ENCODE measurements at places on chromosomes 2 and 18.

DNA sequence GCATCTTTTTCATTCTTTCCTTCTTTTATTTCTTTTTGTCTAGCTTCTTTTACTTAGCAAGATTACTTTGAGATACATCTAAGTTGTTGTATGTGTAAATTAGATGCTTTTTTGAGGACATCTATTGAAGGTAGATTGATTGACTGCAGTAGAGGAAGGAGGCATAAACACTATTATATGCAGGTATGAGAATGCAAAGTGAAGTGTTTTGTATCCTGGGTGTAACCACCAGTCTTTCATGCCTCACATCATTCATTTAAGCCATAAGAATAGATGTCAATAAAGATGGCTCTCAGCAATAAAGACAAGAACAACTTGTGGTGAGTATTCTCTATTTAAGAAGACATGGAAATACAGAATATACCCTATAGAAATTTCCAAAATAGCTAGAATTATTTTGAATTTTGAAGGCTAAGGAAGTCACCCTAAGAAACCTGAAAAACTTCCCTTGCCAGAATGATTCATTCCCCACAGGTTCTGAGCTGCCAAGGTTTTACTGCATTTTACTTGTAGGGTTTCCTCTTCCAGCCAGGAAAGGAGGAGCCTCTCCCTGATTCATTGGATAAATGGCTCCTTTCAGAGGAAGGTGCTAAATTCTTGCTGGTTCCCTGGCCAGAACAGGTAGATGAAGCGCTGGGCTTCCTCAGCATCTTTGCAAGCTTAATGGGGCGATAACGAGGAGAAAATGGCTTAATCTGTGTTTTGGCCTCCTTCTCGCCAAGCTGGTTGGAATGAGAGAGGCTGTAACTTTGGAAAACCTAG is 279.8 kb upstream of the SLC14A2 start:
- DNase-seq = peak; percentile 30

DNA sequence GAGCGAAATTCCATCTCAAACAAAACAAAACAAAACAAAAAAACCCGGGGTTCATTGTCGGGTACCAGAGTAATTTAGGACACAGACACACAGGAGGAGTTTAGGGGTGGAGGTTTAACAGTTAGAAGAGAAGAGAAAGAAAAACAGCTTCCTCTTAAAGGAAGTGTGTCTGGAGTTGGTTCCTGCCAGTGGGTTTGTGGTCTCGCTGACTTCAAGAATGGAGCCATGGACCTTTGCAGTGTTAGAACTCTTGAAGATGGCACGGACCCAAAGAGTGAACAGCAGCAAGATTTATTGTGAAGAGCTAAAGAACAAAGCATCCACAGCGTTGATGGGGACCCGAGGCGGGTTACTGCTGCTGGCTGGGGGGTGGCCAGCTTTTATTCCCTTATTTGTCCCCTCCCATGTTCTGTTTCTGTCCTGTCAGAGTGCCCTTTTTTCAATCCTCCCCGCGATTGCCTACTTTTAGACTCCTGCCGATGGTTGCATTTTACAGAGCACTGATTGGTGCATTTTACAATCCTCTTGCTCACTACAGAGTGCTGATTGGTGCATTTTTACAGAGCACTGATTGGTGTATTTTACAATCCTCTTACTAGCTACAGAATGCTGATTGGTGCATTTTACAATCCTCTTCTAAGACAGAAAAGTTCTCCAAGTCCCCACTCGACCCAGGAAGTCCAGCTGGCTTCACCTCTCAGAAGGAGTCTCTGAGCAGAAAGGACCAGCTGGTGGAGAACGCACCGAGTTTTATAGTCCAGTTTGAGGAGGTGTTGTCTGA is 28.7 kb upstream of the ATP8B1 start:
- no peak for DNase-seq

DNA sequence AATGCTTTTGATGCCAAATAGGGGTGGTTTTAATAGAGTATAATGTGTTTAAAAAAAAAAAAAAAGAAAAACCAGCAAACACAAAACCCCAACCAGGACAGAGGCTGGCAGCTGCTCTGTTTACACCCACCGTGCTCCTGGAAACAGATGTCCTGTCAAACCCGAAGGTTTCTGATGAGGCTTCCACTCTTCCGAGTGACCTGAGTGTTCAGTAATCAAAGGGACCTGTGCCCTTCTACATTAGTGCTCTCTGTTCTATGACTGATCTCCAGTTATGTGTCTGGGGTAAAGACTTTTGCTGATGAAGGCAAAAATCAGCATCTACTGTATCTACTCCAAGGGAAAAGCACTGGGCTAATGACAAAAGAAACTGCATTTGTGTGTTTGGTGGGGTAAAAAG is 3.5 kb upstream of the KLHL29 start:
- no peak for DNase-seq

GRCh38 chr2:7119132-7119835 is 202.1 kb downstream of the RNF144A start:
- peak; percentile 44 for DNase-seq

DNA sequence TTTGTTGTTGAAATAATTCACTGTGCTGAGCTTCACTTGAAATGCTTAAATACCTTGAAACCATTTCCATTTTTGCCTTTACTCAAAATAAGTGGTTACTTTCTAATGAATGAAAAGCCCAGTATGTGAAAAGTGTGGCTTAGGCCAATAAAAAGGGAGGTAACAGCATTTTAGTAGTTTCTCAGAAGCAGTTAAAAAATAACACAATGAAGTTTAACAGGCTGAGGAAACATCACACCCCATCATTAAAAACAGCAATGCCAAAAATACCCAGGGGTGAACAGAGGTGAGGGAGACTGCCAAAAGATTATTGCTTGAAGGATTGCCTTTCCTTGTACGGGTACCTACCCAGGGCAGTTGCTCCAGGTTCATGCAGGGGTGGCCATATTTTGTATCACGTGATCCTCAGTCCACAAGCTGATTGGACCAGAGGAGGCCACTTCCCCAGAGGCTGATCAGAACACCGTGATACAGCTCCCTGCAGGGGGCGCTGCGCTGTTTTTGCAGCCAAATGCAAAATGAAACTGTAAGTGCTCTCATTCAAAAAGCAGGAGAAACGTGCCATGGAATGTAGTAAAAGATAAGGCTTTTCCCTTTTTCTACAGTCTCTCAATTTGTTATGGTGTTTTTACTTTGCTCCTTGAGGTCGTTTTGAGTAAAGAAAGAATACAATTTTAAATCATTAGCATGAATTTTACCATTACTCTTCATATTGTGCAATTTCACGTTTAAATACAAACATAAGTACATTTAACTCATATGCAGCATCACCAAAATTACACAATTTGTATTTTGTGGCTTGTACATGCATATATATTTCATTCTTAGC is 70.2 kb upstream of the SH3BP4 start:
- DNase-seq = peak; percentile 66

- DNase-seq = no peak
These were observed 84.1 kb downstream of the ALPK2 start for GRCh38 chr18:58544616-58545337.

- DNase-seq = peak; percentile 19
These were observed 705 bp downstream of the EFR3B start for GRCh38 chr2:25042321-25043240.

GRCh38 chr2:10091182-10091888 is 11.1 kb upstream of the CYS1 start:
- DNase-seq = no peak

- DNase-seq = no peak
These were observed 7.6 kb downstream of the GPATCH11 start for GRCh38 chr2:37091873-37092272.

GRCh38 chr18:35143622-35144596 is 96.9 kb upstream of the ZNF397 start:
- peak; percentile 56 for DNase-seq

DNA sequence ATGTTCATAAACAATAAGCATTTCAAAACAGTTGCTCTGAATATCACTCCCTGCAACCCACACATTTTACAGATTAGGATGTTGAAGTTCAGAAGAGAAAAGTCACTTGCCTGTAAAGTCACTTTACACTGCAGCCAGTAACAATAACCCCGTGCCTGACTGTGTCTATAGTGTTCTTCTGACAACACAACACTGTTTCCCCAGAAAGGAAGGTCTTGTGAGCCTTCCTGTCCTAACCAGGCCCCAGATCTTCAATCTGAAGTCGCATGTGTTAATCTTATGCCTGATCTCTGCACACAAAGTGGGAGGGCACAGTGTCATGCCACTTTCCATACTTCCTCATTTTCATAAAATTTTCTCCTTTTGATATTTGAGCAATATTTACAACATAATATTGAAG is 120.2 kb downstream of the FEZ2 start:
- DNase-seq = no peak

- DNase-seq = peak; percentile 73
These were observed 48.1 kb downstream of the PKDCC start for GRCh38 chr2:42095923-42096408.

- peak; percentile 95 for DNase-seq
These were observed 41.3 kb upstream of the KCNE4 start for GRCh38 chr2:223010641-223011040.

DNA sequence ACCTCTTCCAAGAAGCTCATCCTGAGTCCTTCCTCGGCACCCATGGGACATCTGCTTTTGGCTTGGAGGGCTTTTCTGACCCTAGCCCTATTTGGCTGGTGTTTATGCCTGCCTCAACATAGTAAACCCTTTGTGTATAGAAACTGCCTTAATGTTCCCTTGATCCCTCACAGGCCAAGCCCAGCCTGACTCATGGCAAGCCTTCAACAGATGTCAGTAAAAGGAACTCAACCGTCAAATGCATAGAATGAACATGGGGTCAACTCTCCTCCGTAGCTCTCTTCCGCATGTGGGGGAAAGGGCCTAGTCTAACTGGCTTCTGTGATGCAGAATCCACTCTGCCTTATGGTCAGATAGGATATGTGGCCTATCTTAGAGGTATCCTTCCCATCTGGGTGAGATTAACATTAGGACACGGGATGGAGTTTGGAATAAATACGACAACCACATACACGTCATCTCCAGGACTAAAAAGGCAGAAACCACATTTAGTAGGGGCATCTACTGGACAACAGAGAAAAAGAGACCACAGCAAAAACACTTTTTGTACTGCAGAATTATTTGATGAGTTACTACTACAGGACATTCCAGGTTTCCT is 2.5 kb upstream of the NPAS2 start:
- no peak for DNase-seq

DNA sequence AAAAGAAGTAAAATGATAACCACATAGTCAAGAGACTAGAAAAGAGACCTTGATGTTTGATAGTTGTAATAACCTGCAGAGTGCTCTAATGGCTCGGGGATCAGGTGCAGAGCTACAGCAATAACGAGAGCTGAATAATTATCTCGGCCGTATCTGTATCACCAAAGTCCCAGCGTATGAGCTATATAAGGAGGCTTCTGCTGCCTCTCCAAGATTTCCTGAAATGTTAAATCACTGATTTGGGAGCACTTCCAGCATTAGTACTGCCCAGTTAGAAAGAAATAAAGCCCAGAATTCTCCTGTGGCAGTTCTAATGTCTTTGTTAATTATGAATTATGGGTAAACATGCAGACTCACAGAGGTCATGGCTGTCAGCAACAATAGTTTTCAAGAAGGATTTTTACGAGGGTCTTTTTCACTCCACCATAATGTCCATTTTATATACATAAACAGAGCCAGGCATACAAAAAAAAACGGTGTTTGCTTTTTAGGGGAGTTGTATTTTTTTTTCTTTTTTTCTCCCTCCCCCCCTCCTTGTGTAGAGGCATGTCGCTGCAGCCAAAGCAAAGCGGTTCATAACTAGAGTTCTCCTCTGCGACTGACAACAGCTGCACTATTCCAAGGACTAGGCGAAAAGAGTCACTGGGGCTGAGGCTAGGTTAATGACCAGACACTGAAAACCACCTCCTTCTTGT is 168.3 kb upstream of the VRK2 start:
- no peak for DNase-seq

GRCh38 chr2:59093571-59093970 is 852.4 kb upstream of the FANCL start:
- no peak for DNase-seq

GRCh38 chr2:144377914-144378313 is 142.0 kb downstream of the ZEB2 start:
- DNase-seq = peak; percentile 57

DNA sequence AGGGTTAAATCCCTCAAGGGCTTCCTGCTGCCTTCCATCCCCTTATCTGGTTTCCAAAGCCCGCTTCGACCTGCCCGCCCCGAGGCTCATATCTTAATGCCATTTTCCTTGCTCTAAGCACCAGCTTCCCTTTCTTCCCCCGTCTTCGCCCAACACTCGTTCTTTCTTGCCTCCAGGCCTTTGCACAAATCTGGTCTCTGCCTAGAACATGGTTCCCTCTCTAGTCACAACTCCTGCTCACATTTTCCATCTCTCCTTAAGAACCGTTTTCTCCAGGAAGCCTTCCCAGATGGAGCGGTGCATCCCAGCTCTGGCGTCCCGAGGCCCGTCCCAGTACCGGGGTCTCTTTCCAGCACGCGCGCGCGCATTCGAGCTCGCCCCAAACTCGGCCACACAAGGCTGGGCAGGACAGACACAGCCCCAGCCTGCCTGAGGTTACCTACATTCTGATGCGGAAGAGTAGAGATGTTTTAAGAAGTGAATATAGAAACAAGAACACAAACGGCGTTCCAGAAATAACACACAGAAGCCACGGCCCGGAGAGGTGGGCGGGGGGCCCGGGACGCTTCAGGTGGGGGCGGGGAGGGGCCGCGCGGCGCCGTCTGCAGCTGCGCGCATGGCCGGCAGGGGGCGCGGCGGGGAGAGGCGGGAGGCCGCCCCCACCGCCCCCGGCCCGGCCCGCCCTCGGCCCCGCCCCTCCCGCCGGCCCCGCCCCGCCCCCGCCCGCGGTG is at the start of gene DGKD:
DGKD (plus strand) TSS at position 726 of the 731 bp plus-strand sequence. CDS start 25 bp downstream, outside the sequence.
- DNase-seq = peak; percentile 22

- DNase-seq = no peak
These were observed 23.3 kb downstream of the SLC30A6 start for GRCh38 chr2:32189011-32189410.

- no peak for DNase-seq
These were observed 380.0 kb downstream of the LRRTM4 start for GRCh38 chr2:77142141-77142540.

GRCh38 chr2:3485166-3485565 is 34.2 kb downstream of the ADI1 start:
- no peak for DNase-seq

DNA sequence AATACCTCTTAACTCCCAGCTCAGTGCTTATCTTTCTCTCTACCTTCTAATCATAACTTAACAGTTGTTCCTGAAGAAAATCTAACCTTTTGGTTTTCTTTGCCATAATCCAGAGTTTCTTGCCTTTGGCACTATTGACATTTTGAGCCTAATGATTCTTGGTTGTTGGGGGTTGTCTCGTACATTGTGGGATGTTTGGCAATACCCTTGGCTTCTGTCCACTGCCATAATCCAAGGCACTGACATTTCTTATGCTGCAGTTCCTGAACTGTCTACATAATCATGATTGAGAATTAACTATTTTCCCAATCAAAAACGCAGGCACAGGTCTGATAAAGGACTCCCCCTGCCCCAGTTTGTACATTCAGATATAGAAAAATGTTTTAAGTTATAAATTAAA is 203.2 kb upstream of the MEX3C start:
- DNase-seq = no peak

GRCh38 chr18:79507076-79507545 is 111.4 kb downstream of the NFATC1 start:
- peak; percentile 85 for DNase-seq

Data from AG10803 (cell line).